ENCODE measurements at places on chromosomes 3 and 15.

DNA sequence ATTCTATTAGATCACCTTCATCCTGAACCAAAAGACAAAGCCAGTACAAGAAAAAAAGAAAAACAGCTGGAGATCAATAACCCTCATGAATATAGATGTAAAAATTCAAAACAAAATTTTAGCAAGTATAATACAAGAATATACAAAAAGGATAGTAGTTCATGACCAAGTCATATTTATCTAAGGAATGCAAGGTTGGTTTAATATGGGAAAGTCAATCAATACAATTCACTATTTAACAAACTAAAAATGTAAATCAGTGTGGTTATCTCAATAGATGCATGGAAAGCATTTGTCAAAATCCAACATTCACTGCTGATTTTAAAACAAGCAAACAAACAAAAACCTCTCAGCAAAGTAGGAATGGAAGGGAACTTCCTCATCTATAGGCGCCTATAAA, 11.0 kb upstream of the GPR27 start:
- DNase-seq: no peak

GRCh38 chr3:157559401-157559800, 56.2 kb upstream of the VEPH1 start:
- no peak for DNase-seq

- DNase-seq: no peak
These were observed 30.7 kb upstream of the DUSP7 start for GRCh38 chr3:52086976-52087663.

DNA sequence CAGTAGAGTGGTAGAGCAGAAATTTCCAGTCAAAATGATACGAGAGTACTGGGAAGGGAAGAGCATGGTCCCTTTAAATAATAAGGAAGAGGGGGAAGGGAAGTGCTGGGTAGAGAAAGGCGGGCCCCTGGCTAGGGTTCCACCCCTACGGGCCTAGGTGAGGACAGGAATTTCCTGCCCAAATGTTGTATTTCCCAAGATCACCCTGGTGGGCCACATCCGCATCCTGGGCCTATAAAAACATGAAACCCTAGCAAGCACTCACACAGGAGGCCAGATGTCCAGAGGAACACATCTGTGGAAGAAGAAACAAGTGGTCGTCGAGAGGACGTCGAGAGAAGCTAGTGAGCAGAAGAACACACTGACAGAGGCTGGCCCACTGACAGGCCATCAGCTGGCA, 661.2 kb downstream of the SQOR start:
- no peak for DNase-seq

DNA sequence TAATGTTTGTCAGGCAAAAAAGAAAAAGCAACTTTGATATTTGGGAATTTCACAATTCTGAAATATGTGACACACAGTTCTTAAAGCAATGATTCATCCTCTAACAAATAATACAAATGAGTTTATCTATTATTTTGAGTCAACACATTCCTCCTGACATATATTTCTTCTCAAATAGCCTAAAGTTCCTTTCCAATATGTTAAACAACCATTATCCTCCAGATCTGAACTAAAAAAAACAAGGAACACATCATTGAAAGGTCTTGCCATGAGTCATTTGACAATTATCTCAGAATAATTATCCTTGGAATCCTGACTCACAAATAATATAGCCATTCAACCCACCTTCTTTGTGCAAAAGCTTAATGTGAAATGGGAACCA, 208.7 kb upstream of the CDIN1 start:
- no peak for DNase-seq

DNA sequence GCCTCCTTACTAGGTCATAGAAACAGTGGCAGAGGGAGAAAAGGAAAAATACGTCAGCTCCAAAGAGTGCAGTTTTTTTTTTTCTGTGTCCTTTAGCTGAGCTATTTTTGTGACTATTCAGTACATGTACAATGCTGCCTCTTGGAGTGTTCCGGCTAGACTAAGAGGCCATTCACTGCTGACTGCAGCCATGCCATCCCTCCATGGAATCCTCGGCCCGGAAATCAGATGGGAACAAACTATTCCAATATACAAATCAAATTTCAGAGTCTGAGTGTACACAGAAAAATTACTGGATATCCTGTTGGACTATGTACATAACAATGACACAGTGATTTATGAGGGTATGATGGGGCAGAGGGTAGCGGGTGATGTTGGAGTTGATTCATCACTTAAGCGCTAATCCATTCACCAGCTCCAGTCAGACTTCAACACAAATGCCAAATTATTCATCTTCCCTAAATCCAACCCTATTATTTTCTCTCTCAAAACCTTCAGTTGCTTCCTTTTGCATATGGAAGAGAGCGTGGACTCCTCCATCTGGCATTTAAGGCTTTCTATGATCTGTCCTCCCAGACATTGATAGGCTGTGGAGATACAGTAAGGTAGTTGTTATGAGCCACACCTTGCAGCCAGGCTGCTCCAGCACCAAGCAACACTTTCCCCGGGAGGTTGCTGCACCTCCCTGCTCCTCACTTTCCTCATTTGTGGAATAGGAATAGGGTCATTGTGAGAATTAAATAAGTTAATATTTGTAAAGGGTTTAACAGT, 109.1 kb downstream of the LPP start:
- no peak for DNase-seq

- DNase-seq: no peak
These were observed 49.9 kb downstream of the LINGO1 start for GRCh38 chr15:77582763-77583162.

- no peak for DNase-seq
These were observed 30.5 kb upstream of the LYZL4 start for GRCh38 chr3:42440924-42441323.

DNA sequence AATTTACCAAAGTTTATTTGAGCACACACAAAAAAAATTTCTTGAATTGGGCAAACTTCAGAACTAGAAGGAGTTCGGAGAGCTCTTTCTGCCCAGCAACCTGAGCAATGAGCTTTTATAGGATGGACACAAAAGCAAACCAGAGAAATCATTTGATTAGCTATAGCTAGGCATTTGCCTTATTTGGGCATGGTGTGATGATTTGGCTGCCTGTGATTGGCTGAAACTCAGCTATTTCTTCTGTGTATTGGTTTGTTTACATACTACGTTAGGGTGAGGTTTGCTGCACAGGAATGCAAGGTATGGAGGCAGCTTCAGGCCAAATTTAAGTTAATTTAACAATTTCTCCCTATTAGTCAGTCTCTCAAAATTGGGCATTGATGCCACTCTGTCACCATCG, 65.1 kb downstream of the NEK11 start:
- DNase-seq: no peak
